Activated CD4-positive, alpha-beta T cell treated with anti-CD3 and anti-CD28 coated beads for 24 hours (primary cell): ENCODE measurements at places on chromosomes 2 and 18.

DNA sequence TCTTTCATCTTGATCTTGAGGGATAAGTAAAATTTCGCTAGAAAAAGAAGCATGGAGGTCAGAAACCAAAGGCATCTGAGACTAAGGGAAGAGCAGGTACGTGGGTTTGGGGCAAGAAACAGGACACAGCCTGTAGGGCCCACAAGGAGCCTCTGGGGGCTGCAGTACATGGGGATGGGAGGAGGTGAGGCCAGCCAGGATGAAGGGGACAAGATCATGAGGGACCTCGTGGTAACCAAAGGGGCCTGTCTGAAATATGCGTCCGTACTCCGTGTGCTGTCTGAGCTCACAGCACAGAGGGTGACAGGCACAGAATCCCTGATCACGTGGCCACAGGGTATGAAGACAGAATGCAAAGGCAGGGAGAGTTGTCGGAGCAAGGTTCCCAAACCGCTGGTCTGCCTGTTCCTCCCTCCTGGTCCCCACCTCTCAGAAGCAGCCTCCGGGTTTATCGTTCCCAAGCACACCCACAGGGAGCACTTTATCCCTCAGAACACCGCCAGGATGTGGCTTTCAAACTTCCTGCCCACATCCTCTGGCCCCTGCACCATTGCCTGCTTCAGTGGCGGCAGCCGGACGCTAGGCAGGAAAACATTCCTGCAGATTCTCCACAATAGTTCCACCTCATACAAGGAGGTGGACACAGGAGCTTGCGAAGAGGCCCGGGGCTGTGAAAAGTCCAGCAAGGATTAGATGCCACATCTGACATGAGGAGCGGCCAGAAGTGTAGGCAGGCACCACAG lies 12.0 kb downstream of the TMEM163 start:
- no peak for DNase-seq

GRCh38 chr2:133561045-133561852 lies 7.0 kb downstream of the NCKAP5 start:
- DNase-seq: no peak

- DNase-seq: no peak
Measured at GRCh38 chr2:128682266-128682665, 363.6 kb upstream of the HS6ST1 start.

- no peak for DNase-seq
Measured at GRCh38 chr18:78228974-78229373, 750.6 kb upstream of the SALL3 start.
